ENCODE measurements at places on chromosomes 11 and 22.

GRCh38 chr11:110022548-110022947 is 70.6 kb upstream of the ZC3H12C start:
- no peak for DNase-seq
- no peak overlapping the region for H3K4me3 ChIP-seq
- H3K4me1 ChIP-seq = peaks cover 6% of the 10 kb centered on the region
- no peaks in the 10 kb centered on the region for H3K36me3 ChIP-seq
- no peaks in the 10 kb centered on the region for H3K27me3 ChIP-seq
- no peak overlapping the region for H3K27ac ChIP-seq

- peaks cover 4% of the 10 kb centered on the region for H3K4me1 ChIP-seq
- no peak overlapping the region for H3K4me3 ChIP-seq
- no peaks in the 10 kb centered on the region for H3K27me3 ChIP-seq
- H3K27ac ChIP-seq = no peak overlapping the region
- H3K36me3 ChIP-seq = no peaks in the 10 kb centered on the region
These were observed 23.2 kb downstream of the AMOTL1 start for GRCh38 chr11:94791216-94791889.

GRCh38 chr22:44448271-44448830 is 49.7 kb downstream of the RTL6 start:
- DNase-seq = peak; percentile 81
- no peak overlapping the region for H3K27ac ChIP-seq
- no peaks in the 10 kb centered on the region for H3K4me1 ChIP-seq
- H3K4me3 ChIP-seq = no peak overlapping the region

DNA sequence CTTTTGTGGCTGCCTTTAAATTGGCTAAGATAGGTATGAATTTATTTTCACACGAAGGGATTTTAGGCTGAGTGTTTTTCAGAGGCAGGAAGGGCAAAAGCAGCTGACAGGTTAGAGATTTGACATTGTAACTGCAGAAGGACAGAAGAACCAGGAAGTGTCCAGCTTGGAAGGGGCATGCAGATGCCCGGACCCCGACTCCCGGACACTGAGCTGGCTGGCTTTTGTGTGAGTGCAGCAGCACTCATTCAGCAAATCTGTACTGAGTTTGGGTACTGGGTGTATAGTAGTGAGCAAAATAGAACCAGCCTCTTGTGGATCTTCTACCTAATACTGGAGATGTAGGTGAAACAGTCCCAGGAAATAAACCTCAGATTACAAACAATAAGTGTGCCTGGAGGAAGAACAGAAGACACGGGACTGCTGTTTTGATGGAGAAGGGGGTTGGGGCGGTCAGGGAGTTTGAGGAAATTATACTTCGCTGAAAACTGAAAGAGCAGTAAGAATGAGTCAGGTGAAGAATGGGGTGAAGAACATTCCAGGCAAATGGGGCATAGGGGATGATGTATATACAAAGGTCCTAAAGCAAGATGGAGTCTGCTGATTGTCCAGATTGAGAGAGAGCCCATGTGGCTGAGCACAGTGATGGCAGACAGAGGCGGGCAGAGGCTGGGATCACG is 64.6 kb downstream of the PPFIBP2 start:
- no peaks in the 10 kb centered on the region for H3K27me3 ChIP-seq
- H3K4me3 ChIP-seq = peak overlapping the region; percentile 35
- peaks cover 9% of the 10 kb centered on the region for H3K4me1 ChIP-seq
- peak overlapping the region; percentile 54 for H3K27ac ChIP-seq
- no peaks in the 10 kb centered on the region for H3K36me3 ChIP-seq

- no peaks in the 10 kb centered on the region for H3K27me3 ChIP-seq
- DNase-seq = no peak
- no peak overlapping the region for H3K27ac ChIP-seq
- no peak overlapping the region for H3K4me3 ChIP-seq
- no peaks in the 10 kb centered on the region for H3K4me1 ChIP-seq
- no peaks in the 10 kb centered on the region for H3K36me3 ChIP-seq
These were observed 301.1 kb downstream of the BLID start for GRCh38 chr11:121814962-121815361.

DNA sequence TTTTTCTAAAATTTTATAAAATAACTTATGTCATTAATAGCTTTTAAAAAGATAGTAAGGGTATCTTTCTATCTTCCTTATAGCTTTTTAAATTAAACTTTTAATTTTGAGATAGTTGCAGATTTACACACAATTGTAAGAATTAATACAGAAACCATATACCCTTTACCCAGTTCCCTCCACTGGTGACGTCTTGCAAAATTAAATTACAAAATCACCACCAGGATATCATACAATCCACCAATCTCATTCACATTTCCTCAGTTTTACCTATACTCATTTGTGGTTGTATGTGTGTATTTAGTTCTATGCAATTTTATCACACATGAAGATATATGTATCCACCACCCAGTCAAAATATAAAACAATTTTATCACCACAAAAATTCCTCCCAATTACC is 10.0 kb downstream of the SBF2 start:
- H3K4me1 ChIP-seq = no peaks in the 10 kb centered on the region
- no peaks in the 10 kb centered on the region for H3K36me3 ChIP-seq
- H3K27me3 ChIP-seq = no peaks in the 10 kb centered on the region
- no peak for DNase-seq
- H3K4me3 ChIP-seq = no peak overlapping the region

- H3K4me3 ChIP-seq = no peak overlapping the region
- no peak overlapping the region for H3K27ac ChIP-seq
- no peaks in the 10 kb centered on the region for H3K27me3 ChIP-seq
- DNase-seq = no peak
- H3K4me1 ChIP-seq = no peaks in the 10 kb centered on the region
These were observed 2.4 kb upstream of the MUC6 start for GRCh38 chr11:1038921-1039320.

- H3K36me3 ChIP-seq = no peaks in the 10 kb centered on the region
- no peak for DNase-seq
- peaks cover 4% of the 10 kb centered on the region for H3K4me1 ChIP-seq
These were observed 21.6 kb upstream of the RIC3 start for GRCh38 chr11:8190431-8190830.

All from kidney (tissue), 22 donors.